ENCODE measurements at places on chromosomes 5 and 9.
A peak's percentile ranks its signal among the peaks of the same experiment; 100 is the strongest.

DNA sequence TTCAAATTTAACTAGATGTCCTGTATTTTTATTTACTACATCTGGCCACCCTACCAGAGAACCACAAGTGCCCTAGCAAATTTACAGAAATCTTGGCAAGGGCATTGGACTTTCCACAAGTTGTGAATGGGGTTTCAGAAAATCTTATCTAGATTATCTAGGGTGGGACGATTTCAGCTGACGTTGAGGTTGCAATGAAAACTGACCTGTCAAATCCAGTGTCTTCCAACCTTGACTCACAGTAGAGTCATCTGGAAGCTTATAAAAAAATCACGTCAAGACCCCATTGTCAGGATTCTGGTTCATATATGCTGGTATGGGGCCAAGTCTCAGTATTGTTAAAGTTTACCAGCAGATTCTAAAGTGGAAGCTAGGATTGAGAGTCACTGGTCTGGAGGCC lies 109.6 kb upstream of the ACTBL2 start:
- DNase-seq, result no peak

DNA sequence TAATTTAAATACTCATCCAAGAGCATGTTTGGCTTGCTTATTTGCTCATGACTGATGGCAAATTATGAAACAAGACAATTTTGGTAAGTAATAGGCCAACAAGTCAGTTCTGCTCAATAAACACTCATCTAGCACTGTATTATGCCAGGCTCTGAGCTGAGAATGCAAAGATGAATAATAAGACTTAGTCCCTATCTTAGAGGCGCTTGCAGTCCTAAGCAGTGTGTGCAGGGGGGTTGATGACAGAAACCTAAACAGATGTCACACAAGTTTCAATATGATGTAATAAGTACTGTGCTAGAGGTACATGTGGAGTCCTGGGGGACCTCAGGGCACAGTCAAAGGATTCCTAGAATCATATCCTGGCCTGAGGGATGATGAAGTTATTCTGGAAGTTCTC lies 287.6 kb upstream of the ADRA1B start:
- DNase-seq, result no peak

GRCh38 chr5:39941416-39941815 lies 516.6 kb upstream of the DAB2 start:
- DNase-seq, result peak; percentile 37

- peak; percentile 50 for DNase-seq
Measured at GRCh38 chr5:52989781-52990527, 802 bp downstream of the ITGA2 start.

- DNase-seq, result no peak
Measured at GRCh38 chr9:29393064-29393463, 1819.8 kb upstream of the C9orf72 start.

DNA sequence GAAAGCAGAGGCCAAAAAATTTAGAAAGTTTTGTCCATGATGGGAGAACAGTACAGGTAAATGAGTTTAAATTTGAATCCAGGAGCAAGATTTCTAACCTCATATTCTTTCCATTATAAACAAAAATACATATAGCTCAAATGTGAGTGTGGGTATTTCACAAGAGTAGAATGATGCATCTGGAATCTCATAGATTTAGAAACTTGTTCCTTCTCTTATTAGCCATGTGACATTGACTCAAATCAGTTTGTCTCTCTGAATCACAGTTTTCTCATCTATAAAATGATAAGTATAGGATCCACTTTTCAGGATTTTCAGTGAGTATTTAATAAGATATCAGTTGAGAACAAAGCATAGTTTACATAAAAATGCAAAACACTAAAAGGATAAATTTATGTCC lies 436.3 kb upstream of the PAPPA start:
- DNase-seq, result no peak

GRCh38 chr9:134466869-134467616 lies 140.8 kb downstream of the RXRA start:
- DNase-seq, result no peak

All from AG08395 (cell line).